ENCODE measurements at places on chromosomes 7 and 10.

GRCh38 chr10:60082744-60083344 is 176.5 kb upstream of the CCDC6 start:
- no peak for DNase-seq

- DNase-seq: peak; percentile 71
These were observed 105.5 kb downstream of the MYOF start for GRCh38 chr10:93376372-93377293.

- DNase-seq: peak; percentile 29
These were observed 251.7 kb upstream of the PITRM1 start for GRCh38 chr10:3424111-3424851.

- DNase-seq: no peak
These were observed 56.5 kb upstream of the LRGUK start for GRCh38 chr7:134070673-134071072.

DNA sequence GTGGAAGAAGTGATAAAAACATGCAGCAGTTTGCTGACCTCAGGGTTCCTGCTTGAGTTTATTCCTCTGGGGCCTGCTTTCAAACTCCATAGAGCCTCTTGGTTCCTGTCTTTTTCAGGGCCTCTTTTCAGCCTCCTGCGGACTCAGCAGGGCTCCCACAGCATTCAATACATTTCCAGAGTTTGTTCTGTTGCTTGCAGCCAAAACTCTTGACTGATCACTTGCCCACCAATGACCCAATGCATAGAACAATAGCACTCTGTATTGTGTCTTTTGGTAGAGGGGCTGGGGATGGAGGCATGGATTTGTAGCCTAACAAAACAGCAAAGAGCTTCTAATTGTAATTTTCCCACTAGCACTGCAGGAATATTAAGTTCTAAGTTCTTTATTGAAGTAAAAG is 50.8 kb upstream of the CREB5 start:
- no peak for DNase-seq

- peak; percentile 32 for DNase-seq
These were observed 391.4 kb downstream of the TNS3 start for GRCh38 chr7:47190462-47190861.

GRCh38 chr7:105935250-105935649 is 27.8 kb upstream of the CDHR3 start:
- DNase-seq: peak; percentile 55

DNA sequence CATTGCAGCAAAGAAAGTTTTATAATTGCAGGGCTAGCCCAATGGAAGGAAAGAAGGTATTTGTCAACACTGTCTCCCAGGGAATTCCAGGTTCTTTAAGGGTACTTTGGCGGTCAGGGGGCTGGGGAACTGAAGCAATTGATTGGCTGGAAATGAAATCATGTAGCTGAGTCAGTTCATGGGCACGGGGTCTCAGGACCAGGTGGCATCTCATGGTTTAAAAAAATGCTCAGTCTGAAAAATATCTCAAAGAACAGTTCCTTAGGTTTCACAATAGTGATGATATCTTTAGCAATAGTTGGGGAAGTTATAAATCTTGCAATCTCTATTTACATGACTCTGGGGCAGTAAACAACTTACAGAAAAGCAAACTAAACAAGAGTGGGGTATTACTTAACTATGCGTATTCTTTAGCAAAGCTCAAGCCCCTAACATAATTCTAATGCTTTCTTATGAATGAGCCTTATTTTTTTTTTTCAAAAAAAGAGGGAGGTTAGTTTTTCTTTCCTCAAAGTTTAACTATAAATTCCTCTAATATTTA is 376.9 kb upstream of the NRG3 start:
- no peak for DNase-seq

GRCh38 chr10:6207658-6208057 is 4.9 kb downstream of the PFKFB3 start:
- no peak for DNase-seq

DNA sequence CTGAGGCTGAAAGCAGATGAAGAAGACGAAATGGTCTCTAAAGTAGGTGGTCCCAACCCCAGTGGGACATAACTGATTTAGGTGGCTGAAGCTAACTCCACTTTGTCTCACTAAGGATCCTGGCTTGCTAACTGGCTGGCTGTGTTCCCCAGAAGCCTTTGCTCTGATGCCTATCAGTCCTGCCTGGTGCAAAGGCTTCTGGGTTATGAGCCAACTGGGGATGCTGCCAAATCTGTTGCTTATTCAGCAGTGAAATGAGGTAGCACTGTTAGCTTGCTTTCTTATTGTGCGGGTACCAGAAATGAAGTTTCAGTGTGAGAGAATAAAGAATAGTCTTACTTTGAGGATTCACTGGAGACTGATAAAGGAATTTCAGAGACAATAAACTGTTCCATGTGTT is 18.1 kb downstream of the PRKG1 start:
- DNase-seq: no peak

- DNase-seq: no peak
These were observed 168.0 kb upstream of the RHEB start for GRCh38 chr7:151687523-151688235.

- DNase-seq: no peak
These were observed 1.5 kb upstream of the SEMA3A start for GRCh38 chr7:84196084-84196503.

- no peak for DNase-seq
These were observed 1.9 kb downstream of the GSTK1 start for GRCh38 chr7:143265017-143265693.

DNA sequence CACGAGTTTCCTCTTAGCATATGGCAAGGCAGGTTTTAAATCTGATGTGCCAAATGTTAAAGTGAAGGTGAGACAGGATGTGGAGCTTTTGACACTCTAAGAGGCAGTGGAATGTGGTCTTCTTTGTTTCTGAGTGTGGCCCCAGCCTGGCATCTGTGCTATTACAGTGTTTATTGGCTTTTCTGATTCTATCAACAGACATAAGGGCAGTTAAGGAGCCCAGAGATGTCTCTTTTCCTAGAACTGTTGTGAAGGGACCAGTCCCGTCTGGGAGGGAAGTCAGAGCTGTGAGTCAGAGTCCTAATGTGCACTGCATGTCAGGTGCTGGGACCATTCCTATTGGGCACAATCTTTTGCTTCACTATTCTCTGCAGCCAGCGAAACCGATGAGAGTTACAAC is 32.5 kb downstream of the TRUB1 start:
- DNase-seq: no peak

DNA sequence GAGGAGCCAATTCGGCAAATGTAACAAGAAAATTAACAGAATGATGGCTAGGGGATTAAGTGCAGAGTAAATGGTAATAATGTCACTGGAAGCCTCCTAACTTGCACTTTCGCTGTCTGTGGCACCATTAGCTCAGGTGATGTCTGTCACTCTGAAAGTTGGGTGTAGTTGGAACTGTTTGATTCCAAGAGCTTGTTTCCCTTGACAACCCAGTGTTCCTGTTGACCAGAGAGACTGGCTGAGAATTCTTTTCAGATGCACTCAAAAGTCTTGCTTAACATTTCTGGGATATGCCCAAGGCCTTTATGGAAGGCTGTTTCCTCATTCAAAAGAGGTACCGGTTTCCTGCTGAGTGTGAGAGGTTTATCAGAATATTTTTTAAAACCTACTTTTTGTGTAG is 49.6 kb downstream of the PLPP4 start:
- no peak for DNase-seq

GRCh38 chr7:48837266-48837665 is 87.1 kb upstream of the CDC14C start:
- peak; percentile 88 for DNase-seq

- no peak for DNase-seq
These were observed 13.4 kb upstream of the RASSF4 start for GRCh38 chr10:44946205-44946604.
